ENCODE measurements at places on chromosomes 12 and 14. TPM values are rescaled to one million over a fixed set of nuclear protein-coding genes. Genes with fewer than 3 reads are reported as not detected.
A peak's percentile ranks its signal among the peaks of the same experiment; 100 is the strongest.

- DNase-seq, result no peak
Observed at GRCh38 chr12:118520214-118521035, 144.1 kb downstream of the SUDS3 start.

GRCh38 chr14:93105362-93105761 lies 10.4 kb downstream of the ITPK1 start:
- no peak for DNase-seq

- no peak for DNase-seq
Observed at GRCh38 chr12:56724701-56724971, 463 bp downstream of the NACA start.

GRCh38 chr12:47396902-47397663 lies 308.7 kb downstream of the RPAP3 start:
- no peak for DNase-seq

DNA sequence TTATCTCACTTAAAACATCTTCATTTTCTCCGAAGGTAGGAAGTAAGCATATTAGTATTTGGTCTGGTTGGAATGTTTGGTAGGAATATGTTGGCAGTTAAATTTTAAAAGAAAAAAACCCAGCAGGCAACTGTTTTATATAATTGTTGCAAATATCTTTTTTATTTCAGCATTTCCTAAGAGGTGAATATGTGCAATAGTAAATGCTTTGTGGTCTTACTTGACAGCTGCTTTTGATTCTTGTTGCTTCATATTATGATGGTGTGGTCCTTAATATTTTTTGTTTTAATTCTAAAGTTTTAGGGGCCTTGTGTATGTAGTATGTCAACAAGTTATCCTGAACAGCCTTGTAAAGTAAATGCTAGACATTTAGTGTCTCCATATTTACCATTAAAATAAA lies 6.3 kb downstream of the TRAFD1 start:
- no peak for DNase-seq

- DNase-seq, result peak; percentile 93
Observed at GRCh38 chr12:14260011-14260993, 105.2 kb upstream of the ATF7IP start.

- no peak for DNase-seq
Observed at GRCh38 chr12:49689237-49689636, 18.0 kb downstream of the FMNL3 start.

GRCh38 chr12:20868277-20868676 lies 57.8 kb downstream of the SLCO1B3 start:
- DNase-seq, result no peak

DNA sequence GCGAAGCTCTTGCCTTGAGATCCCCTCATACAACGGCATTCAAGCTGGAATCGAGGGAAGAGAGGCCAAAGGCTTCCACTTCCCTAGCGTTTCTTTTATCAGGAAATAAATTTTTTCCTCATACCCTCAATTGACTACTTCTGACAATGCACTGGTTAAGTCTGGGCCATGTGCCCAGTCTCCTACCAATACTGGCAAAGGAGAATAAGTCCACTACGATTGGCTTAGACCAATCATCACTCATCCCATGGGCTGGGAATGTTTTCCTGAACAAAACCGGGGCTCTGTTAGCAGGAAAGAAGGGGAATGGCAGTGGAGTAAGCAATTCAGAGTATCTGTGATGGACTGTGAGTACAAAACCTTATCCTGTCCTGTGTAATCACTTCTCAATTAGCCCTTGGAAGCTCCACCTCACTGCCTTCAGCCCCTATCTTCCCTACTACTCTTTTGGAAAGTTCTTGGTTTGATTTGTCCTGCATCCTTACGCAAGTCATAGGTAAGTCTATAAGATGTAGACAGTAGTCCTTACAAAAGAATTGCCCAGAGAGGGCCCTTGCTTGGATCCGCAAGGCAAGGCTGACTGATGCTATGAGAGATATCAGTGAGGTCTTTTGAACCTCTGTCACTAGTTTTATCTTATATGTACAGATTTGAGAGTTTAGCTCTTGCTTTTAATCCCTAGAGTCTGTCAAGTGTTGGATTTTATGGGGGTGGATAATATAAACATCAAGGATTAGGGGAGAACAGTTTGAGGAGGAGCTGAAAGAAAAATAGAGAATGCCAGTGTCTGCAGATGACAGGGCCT lies 36.3 kb upstream of the CDK17 start:
- DNase-seq, result no peak

- DNase-seq, result peak; percentile 75
Observed at GRCh38 chr14:98957211-98958047, 314.6 kb downstream of the BCL11B start.

GRCh38 chr12:5377997-5378592 lies 53.8 kb upstream of the NTF3 start:
- DNase-seq, result no peak

GRCh38 chr12:124279846-124280360 lies 15.0 kb upstream of the RFLNA start:
- no peak for DNase-seq

GRCh38 chr14:65361920-65362319 lies 50.6 kb upstream of the FUT8 start:
- DNase-seq, result no peak

- no peak for DNase-seq
Observed at GRCh38 chr12:57592551-57593165, 1.7 kb downstream of the PIP4K2C start.

GRCh38 chr14:99252443-99252939 lies 19.5 kb downstream of the BCL11B start:
- no peak for DNase-seq

DNA sequence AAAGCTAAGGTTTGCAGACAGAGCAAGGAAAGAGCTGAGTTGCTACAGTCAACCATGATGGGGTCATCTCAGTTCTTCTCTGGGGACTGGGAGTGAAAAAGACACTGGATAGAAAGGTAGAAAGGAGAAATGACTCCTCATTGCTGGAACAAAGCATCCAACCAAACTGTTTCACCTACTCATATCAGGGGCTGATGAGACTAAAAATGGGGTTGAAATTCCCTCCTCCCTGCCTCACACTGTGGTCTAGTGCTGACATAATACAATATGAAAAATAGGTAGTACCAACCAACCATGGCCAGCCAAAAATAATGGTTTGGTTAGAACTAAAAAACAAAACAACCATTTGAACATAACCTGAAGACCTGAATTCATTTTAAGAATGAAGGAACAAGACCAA lies 220.7 kb downstream of the DPF3 start:
- no peak for DNase-seq

DNA sequence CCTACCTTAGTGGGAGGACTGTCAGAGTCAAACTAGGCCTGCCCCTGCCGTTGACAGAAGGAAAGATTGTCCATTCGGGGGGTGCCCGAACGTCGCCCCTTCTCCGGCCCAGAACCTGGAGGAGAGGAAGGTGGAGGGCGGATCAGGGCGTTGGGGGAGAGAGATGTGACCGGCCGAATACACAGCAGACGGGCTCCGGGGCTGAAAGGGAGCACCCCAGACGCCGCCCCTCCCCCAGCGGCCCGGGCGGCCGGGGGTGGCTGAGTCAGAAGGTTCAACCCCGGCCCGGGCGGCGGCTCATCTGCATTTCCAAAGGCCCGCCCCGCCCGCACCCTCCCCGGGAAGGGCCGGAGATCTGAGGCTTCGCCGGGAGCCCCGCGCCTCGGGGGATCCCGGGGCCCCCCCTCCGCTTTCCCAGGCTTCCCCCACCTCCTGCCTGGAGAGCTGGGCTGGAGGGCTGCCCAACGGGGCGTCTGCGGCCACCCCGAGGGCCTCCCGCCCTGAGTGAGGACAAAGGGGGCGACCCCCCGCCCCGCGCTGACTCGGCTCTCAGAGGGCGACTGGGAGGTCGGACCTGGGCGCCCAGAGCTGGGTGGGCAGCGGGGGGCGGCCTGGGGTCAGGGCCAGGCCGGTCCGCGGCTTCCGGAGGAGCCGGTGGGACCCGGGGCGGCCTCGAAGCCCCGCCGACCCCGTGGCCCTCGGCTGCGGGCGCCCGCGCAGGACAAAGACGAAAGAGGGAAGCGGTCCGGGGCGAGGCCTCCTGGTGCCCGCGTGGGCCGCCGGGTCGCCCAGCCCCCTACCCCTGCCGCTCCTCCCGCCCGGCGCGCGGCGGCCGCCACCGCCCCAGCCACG lies 3.7 kb upstream of the SETD1B start:
- DNase-seq, result peak; percentile 93

DNA sequence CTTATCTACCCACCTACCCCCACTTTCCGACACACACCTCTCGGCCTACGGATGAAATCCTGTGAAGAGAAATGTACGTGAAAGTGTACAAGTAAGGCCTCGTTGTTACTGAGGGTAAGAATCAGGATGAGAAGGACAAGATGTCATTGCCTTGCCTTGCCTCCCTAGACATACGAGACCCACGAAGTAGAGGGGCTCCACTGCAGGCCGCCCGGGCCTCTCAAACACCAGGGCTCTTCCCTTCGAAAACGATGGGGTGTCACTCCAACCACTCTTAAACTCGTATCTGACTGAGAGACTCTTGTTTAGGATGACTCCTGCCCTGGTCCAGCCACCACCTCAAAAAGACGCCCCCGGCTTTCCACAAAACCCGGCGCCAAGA lies 498 bp downstream of the RACGAP1 start:
- no peak for DNase-seq

GRCh38 chr12:95336387-95337067 lies 118.9 kb downstream of the VEZT start:
- DNase-seq, result peak; percentile 86

DNA sequence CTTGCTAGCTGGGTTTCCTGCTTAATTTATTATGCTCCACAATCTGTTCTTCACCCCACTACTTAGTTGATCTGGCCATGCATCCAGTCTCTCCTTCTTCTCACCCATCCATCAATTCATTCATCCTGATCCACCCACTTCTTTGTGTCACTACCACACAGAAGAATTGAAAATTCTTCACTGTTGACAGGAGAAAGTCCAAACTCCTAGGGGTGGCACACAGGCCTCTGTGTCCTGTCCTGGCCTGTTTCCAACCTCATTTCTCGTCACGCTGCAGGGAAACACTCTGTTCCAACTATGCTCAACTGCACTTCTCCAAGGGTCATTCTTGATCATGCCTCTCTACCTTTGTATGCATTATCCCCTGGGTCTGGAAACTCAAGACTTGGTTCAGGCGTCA lies 10.6 kb upstream of the KRT83 start:
- no peak for DNase-seq

DNA sequence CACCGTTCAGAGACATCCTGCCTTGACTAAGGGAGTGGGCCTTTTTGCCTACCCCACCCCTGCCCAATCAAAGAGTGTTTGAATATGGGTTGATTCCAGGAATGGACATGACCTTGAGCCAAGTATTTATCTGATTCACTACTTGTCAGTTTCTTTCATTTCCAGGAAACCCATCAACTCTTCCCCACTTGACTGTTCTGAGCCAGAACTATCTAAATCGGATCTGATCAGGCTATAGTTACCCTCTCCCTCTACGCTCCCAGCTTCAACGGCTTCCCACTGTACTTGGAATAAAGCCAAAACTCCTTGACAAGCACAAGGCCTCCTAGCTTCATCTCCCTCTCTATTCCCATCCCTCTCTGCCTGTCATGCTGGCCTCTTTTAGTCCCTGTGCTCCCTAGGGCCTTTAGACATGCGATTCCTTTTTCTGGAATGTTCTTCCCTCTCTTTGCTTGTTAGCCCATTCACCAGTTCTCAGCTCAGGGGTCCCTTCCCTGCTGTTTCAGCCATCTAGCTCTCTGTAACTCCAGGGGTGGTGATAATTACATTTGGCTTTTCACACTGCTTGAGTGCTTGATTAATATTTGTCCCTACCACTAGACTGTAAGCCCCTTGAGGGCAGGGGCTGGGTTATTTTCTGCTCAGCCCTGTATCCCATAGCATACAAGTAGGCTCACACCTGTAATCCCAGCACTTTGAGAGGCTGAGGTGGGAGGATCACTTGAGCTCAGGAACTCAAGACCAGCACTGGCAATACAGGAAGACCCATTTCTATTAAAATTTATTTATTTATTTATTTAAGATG lies 5.5 kb upstream of the ITPK1 start:
- DNase-seq, result no peak

GRCh38 chr12:29152223-29152868 lies 3.3 kb downstream of the FAR2 start:
- no peak for DNase-seq

DNA sequence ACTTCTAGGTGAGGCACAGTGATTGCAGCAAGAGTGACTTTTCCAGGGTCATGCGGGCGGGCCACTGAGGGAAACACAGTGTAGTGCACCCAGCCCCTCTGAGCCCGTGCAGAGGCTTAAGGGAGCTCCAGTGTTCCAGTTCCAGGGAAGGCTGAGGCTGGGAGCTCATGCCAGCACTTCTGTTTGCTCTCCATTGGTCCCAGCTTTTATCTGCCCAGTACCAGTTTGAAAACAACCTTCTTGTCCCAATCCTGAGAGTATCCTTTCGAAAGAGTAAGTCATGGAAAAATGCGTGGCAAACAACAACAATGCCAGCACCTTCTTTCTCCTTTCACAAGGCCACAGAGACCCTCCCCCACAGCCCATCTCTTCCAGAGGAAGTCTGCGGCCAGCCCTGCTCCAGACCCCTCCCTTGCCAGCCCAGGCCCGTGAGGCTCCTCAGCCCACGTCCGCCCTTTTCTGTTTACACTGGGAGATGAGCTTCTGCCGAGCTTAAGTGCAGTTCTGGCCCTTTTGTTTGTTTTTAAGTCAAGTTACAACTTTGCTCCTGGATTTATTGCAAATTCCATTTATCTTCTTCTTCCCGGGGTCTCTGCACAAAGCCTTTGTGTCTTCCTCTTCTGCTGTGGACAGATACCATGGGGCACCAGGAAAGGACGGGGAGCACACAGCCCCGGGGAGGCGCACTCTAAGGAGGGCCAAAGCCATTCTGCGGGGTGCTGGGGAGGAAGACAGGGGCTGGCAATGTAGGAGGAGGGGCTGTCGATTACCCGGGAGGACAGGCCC lies 185.6 kb downstream of the ZFP36L1 start:
- DNase-seq, result no peak

MYH6 gene
- not detected for total RNA-seq

SLC8A3 gene
- total RNA-seq, result 0.57 TPM

CD163L1 gene
- 1.1 TPM for total RNA-seq

SLC5A8 gene
- not detected for total RNA-seq

TAS2R13 gene
- 7.9 TPM for total RNA-seq

SIX4 gene
- total RNA-seq, result 7.3 TPM

MRPS35 gene
- total RNA-seq, result 52.0 TPM

SLC2A14 gene
- 0.31 TPM for total RNA-seq

SOAT2 gene
- total RNA-seq, result 0.18 TPM

RERG gene
- total RNA-seq, result 22.2 TPM

Measured in ureter (tissue), 1 donor.